ENCODE measurements at places on chromosomes 2 and 18. TPM values are rescaled to one million over a fixed set of nuclear protein-coding genes. Genes with fewer than 3 reads are reported as not detected.

The RAMP1 gene
- total RNA-seq: not detected

GRCh38 chr2:206974551-206974950 is 35.2 kb downstream of the CPO start:
- peaks cover 10% of the 10 kb centered on the region for H3K27me3 ChIP-seq
- DNase-seq: no peak
- no peak overlapping the region for H3K4me3 ChIP-seq
- no peak overlapping the region for H3K27ac ChIP-seq
- H3K4me1 ChIP-seq: peaks cover 22% of the 10 kb centered on the region

- H3K4me1 ChIP-seq: peaks cover 42% of the 10 kb centered on the region
- H3K4me3 ChIP-seq: no peak overlapping the region
- H3K36me3 ChIP-seq: no peaks in the 10 kb centered on the region
- H3K27me3 ChIP-seq: peaks cover 2% of the 10 kb centered on the region
- DNase-seq: no peak
Observed at GRCh38 chr2:55719852-55720251, 26.2 kb upstream of the PNPT1 start.

GRCh38 chr2:74006459-74006858 is 21.7 kb downstream of the TET3 start:
- H3K36me3 ChIP-seq: peaks cover 6% of the 10 kb centered on the region
- H3K4me3 ChIP-seq: no peak overlapping the region
- DNase-seq: no peak
- H3K27me3 ChIP-seq: peaks cover 2% of the 10 kb centered on the region
- H3K27ac ChIP-seq: no peak overlapping the region

- peaks cover 5% of the 10 kb centered on the region for H3K27me3 ChIP-seq
- H3K4me3 ChIP-seq: no peak overlapping the region
- no peak overlapping the region for H3K27ac ChIP-seq
- no peak for DNase-seq
- no peaks in the 10 kb centered on the region for H3K4me1 ChIP-seq
Observed at GRCh38 chr2:73333564-73333963, 40.2 kb upstream of the EGR4 start.

DNA sequence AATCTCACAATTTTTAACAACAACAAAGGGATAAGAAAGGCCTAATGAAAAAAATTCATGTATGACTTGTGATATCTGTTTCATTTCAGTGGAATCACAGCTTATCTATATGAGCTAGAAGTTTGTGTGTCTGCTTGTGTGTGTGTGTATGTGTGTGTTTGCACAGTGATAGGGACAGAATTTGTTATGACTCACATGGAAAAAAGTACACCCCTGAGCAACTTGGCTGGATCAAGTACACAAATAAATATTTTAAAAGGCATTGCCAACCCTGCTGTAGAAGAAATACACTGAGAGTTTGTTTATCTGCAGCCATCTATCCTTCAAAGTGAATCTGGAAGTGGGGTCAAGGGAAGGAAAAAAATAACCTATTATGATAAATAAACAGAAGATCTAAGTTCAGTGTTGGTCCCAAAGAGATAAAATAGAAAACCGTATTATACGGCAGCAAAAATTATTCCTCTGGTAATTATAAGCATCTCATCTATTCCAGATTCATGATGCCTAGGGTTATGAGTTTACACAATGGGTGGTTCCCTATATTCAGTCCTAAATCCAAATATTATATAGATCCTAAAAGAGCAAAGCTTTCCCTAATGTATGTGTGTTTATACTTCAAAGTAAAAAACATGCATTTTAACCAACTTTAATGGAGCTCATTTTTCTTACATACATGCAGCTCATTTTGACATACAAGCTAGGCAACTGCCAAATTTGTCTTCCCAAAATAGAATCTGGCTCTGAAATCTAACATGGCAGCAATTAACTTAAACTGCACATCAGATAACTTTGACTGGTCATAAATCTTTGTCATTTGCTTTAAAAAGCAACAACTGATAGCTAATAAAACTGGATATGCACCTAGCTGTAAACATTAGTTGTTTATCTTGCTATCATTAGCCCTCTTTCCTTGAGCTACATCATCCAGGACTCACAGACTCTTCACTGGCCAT is 420.6 kb downstream of the IRS1 start:
- H3K4me1 ChIP-seq: peaks cover 40% of the 10 kb centered on the region
- H3K27me3 ChIP-seq: no peaks in the 10 kb centered on the region
- peaks cover 4% of the 10 kb centered on the region for H3K36me3 ChIP-seq
- peak; percentile 28 for DNase-seq
- no peak overlapping the region for H3K4me3 ChIP-seq

DNA sequence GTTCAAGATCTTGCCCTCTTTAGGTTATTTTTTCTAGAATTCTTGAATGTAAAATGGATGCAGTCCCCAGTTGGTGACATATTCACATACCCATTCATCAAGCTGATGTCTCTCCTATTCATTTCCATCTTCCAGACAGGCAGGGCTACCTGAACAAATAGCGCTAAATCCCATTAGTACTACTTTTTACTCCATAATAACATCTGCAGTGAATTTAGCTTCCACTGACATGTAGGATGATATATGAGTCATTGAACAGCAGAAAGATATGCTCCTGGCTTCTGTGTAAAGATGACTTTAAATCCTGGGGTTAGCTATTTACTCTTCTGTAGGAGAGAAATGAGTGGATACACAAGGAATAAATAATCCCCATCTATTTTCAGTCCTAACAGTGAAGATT is 194.7 kb downstream of the RND3 start:
- peak; percentile 18 for DNase-seq
- H3K4me1 ChIP-seq: peaks cover 31% of the 10 kb centered on the region
- H3K36me3 ChIP-seq: no peaks in the 10 kb centered on the region
- no peak overlapping the region for H3K4me3 ChIP-seq
